ENCODE measurements at places on chromosomes 6 and 20. TPM values are rescaled to one million over a fixed set of nuclear protein-coding genes. Genes with fewer than 3 reads are reported as not detected.

PRRT1 gene
- not detected for total RNA-seq

ZNF165 gene
- total RNA-seq: 0.09 TPM

- DNase-seq: no peak
Observed at GRCh38 chr6:156765117-156765516, 12.1 kb upstream of the ARID1B start.

DNA sequence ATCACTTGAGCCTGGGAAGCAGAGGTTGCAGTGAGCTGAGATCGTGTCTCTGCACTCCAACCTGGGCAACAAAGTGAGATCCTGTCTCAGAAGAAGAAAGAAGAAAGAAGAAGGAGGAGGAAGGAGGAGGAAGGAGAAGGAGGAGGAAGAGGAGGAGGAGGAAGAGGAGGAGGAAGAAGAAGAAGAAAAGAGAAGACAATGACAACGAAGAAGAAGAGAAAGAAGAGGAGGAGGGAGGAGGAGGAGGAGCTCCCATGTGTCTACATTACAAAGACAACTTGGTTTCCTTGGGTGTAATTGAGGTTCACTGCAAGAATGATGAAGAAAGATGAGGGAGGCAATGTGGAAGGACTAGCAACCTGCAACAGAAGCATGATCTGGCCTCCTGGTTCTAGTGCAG lies 21.3 kb upstream of the CEP85L start:
- no peak for DNase-seq

- no peak for DNase-seq
Observed at GRCh38 chr6:3386374-3386857, 70.4 kb downstream of the SLC22A23 start.

DNA sequence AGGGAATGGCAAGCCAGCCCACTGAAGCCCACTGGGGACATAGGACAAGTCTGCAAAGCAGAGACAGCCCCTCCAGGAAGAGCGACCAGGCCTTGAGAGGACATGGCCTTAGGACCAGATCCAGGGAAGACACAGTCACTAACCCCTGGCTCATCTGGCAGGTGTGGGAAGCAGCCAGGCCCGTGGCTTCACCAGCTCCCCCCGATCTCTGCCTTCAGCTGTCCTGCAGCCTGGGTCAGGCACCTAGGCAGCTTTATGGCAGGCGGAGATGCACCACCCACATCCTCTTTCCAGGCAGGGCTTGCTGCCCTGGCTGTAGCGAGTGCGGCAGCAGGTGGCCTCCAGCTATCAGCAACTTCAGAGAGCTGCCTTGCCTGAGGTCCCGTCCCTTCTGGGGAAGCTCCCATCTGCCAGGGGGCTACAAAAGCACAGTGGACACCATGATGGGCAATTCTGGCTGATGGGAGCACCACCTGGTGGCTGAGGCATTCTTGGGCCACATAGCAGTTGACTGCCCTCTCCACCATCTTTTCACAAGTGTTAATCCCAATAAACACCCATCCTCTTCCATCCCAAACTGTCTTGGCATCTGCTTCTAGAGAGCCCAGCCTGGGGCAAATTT lies 85.8 kb downstream of the DZANK1 start:
- no peak for DNase-seq

DNA sequence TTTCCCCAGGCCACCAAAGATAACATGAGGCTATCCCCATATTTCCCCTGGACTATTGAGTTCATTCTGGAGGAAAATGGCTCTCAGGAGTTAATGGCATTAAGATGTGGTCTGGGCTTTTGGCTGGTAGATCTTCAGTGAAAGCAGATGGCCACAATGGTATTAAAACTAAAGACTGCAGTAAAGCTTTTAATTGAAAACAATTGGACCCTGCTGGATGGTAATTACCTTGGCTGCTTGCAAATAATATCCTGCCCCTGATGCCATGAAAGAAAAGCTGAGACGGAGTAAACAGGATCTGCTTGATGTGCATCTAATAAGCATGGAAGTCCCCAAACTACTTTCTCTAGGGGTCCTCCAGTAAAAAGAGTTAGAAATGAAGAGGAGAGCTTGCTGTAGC lies 255.8 kb downstream of the QKI start:
- no peak for DNase-seq

- no peak for DNase-seq
Observed at GRCh38 chr6:13708736-13709135, 2.9 kb downstream of the RANBP9 start.

DNA sequence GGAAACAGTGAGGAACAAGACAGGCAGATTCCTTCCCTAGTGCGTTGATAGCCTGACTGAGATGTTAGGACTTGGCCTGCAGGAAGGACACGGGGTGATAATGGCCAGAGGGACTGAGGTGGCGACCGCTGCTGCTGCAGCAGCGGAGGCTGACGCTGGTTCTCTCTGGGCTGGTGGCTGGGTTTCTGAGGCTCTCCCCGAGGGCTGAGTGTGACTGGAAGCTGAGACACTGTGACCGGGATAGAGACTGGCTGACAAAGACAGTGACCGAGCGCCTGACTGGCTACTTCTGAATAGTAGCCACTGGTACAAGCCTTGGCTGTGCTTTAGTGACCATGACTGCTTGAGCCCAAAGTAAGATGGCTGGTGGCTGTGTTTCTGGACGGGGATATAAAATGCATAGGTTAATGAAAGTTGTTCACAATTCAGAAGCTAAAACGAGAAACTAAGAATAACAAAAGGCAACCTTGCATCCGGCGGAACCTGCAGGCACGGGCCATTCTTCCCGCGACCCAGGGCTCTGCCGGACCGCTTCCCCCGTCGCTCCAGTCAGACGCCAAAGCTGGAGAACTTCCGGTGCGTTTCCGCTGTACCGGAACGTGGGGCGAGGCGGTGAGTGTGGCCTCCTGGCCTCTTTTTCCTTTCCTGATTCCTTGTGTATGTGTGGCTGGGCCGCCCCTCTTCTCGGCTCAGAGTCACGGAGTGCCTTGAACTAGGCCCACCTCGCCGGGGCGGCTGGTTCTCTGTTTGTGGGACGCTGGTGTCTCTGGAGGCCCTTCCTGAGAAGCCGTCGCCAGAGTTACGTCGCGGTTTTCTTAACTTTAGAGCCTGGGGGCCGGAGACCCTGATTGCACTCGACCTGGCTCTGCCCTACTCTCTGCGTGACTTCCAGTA lies at the start of gene AAR2:
Gene AAR2 (plus strand): TSS at position 587 of the 894 bp plus-strand sequence. CDS start 3,391 bp downstream, outside the sequence.
- peak; percentile 70 for DNase-seq

DNA sequence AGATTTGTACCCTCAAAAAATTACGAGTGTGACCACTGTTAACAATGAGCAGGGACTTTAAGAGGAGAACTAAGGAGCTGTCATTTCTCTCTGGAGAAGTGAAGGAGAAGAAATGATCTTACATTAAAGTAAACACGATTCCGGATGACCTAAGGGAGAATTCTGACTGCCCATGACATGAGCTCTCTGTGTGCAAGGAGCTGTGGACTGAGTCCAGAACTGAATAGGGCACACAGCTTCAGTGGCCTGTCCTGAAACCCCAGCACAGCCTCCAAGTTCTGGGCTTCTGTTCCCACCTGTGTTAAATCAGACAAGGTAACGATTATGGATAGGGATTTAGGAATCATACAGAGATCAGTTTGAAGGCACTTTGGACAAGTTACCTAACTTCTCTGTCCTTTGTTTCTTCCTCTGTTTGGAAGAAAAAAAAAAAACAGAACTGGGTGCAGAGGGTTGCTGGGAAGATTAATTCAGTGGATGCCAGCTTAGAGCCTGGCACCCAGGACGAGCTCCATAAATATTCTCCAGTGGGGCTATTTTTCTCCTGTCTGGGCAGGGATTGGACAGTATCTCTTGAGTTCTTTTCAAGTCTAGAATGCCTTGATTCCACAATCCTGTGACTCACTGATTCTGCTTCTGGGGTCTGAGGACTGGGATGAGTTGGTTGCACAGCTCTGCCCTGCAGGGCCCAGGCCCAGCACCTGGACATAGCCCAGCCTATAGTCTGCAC lies 65.7 kb downstream of the MRPL14 start:
- DNase-seq: peak; percentile 63

GRCh38 chr20:3068075-3068474 lies 3.3 kb upstream of the OXT start:
- DNase-seq: no peak

DNA sequence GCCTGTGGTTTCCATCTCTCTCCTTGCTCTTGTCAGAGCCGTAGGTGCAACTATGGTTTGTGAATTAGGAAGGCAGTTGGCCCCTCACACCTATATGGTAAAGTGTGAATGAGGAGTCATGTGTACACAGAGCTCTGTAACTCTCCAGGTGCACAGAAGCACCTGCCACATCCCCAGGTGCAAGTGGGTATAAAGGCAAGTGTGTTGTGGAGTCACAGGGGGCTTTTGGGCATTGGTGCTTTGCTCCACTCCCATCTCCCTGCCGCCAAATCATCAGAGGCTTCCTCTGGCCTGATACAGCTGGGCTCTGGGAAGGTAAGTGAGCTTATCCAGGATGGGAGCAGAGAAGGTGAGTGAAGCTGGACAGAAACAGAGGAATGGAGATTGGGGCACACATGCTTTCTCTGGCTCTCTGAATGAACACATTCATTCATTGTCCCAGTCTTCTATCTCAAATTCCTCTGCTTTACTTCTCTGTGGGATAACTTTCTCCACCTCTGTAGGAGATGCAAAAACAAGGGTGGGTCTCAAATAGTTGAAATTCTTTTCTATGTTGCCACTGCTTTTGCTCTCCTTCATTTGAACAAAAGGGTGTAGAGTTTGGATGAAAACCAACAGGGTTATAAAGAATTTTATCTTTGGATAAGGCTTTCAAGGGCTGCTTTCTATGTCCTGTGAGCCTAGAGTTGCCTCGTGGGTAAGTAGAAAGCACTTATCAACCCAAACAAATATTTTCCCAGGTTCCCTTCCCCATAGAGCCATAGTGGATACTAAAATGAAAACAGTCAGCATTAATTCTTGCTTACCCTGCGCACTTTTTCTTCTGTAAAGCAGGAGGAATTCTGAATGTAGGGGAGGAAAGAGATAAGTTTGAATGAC lies 45.0 kb upstream of the RIPOR2 start:
- peak; percentile 74 for DNase-seq

DNA sequence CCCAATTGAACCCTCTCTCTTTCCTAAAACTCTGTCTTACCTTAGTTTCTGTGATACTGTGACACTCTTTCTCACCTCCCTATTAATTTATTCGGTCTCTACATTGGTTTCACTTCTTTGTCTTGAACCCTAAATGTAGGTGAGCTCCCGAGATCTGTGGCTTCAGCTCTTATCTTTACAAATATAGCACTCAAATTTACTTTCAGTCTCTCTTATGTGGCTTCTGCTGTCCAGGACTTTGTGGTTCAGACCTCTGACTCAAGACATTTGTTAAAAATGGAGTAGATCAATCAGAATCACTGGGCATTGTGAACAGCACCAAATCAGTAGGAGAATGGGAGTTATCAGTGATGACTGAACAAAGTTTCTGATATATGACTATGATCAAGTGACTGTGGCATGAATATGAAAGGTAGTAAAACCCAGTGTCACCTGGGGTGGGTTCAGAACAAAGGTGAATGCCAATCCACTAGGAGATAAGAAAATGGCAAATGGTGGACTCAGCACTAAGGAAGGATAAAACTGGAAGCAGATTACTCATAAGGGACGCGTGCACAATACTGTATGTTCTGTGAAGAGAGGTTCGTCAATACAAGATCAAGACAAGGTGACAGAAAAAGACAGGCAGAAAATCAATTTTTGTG lies 27.2 kb downstream of the IL17F start:
- DNase-seq: no peak

DNA sequence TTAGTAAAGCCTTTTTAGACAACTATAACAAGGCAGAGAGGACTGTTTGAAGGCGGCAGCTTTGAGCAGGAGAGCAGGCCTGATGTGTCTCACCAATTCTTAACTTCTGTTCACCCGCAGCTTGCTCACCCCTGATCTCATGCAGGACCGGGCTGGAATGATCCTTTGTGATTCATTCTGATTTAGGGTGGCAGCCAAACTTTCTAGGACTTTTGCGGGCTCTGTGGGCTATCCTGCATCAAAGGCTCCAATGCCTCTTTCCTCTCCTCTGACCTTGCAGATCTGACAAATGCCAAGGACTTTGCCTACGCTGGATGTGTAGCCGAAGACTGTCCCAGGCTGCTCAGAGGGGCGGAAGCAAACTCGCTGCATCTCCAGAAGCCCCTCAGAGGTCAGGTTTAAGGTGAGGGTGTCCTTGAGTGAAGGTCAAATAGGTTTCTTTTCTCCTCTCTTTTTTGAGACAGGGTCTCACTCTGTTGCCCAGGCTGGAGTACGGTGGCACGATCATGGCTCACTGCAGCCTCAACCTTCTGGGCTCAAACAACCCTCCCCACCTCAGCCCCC lies 72.3 kb downstream of the VEGFA start:
- peak; percentile 34 for DNase-seq

Measured in A172 (cell line).